ENCODE measurements at places on chromosomes 11 and 22. TPM values are rescaled to one million over a fixed set of nuclear protein-coding genes. Genes with fewer than 3 reads are reported as not detected.

Gene RELA
- 38.3 TPM for total RNA-seq

Gene CDCA5
- total RNA-seq, result 80.6 TPM

Gene NARS2
- total RNA-seq, result 28.4 TPM

Gene CNIH2
- 5.8 TPM for total RNA-seq

Gene CALCA
- not detected for total RNA-seq

Gene SLC1A2
- total RNA-seq, result not detected

- no peaks in the 10 kb centered on the region for H3K27me3 ChIP-seq
- peaks cover 3% of the 10 kb centered on the region for H3K4me1 ChIP-seq
- no peak overlapping the region for H3K4me3 ChIP-seq
- H3K27ac ChIP-seq, result no peak overlapping the region
- DNase-seq, result no peak
Measured at GRCh38 chr11:65129649-65130441, 4.5 kb downstream of the SYVN1 start.

DNA sequence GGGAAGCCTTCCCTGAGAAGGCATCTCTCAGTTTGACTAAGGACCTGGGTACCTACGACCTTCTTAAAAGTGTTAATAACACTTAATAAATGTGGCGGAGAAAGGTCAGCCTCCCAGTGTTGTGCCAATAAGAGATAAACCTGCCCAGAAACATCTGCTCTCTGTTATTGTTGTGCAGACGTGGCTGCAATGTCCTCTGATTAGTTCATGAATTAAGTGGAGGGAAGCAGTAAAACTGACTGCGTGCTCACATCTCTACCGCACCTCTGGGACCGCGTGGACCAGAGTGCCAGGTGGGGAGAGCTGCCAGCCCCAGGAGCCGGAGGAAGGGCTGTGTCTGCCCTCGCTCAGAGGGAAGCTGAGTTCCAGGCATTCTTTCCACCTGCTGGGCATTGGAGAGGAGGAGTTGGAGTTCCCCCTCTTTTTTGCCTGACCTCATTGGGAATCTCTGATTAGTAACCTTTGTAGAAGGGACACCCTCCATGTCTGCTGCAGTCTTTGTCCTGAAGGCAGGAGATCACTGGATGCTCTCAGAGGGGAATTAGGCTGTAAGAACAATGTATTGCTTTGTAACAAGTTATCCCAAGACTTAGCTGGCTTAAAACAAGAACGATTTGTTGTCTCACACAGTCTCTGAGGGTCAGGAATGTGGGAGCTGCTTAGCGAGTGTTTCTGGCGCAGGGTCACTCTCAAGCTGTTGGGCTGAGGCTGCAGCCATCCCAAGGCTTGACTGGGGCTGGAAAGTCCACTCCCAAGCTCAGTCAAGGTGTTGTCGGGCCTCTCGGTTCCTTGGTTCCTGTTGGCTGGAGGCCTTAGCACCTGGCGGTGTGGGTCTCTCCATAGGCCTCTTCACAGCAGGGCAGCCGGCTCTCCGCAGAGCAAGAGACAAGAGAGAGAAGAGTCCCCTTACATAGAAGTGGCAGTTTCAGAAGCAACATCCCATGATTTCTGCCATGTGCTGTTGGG lies 247.6 kb upstream of the TBCEL start:
- H3K4me1 ChIP-seq, result no peaks in the 10 kb centered on the region
- H3K4me3 ChIP-seq, result no peak overlapping the region
- H3K36me3 ChIP-seq, result no peaks in the 10 kb centered on the region
- no peaks in the 10 kb centered on the region for H3K27me3 ChIP-seq

GRCh38 chr11:70421123-70421522 lies 22.8 kb downstream of the CTTN start:
- DNase-seq, result no peak
- H3K36me3 ChIP-seq, result peaks cover 42% of the 10 kb centered on the region
- no peaks in the 10 kb centered on the region for H3K4me1 ChIP-seq

DNA sequence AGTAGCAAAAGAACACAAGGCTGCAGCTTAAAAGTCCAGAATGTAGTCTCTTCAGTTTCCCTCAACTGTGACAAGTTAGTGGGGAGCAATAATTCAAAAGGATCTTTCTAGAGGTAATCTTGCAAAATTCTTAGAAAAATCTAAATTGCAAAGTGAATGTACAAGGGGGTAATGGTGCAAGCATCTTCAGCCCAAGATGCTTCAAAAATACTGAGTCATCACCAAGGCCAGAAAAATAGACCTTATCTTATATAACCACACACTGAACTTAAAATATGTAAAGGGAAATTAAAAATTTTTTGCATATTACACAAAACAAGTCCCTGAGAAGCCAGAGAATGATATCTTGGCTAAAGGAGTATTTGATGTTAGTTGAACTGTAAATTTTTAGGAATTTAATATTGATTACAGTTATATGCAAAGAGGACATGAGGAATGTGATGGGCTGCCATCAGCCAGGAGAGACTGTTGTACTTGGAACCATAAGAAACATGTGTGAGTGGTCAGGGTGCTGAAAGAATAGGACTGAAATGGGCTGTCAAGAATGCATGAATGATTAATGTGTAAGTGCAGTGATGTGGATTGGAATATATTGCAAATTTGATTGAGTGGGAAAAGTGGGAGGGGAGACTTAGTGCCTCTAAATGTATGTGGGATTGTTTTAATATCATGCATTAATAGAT lies 85.7 kb upstream of the LIN7C start:
- no peak overlapping the region for H3K27ac ChIP-seq
- no peak overlapping the region for H3K4me3 ChIP-seq
- no peaks in the 10 kb centered on the region for H3K27me3 ChIP-seq
- H3K4me1 ChIP-seq, result no peaks in the 10 kb centered on the region
- H3K36me3 ChIP-seq, result no peaks in the 10 kb centered on the region
- no peak for DNase-seq

- H3K4me3 ChIP-seq, result no peak overlapping the region
- H3K4me1 ChIP-seq, result peaks cover 26% of the 10 kb centered on the region
- no peaks in the 10 kb centered on the region for H3K27me3 ChIP-seq
- peaks cover 33% of the 10 kb centered on the region for H3K36me3 ChIP-seq
- no peak for DNase-seq
Measured at GRCh38 chr11:44572884-44573283, 7.4 kb downstream of the CD82 start.

DNA sequence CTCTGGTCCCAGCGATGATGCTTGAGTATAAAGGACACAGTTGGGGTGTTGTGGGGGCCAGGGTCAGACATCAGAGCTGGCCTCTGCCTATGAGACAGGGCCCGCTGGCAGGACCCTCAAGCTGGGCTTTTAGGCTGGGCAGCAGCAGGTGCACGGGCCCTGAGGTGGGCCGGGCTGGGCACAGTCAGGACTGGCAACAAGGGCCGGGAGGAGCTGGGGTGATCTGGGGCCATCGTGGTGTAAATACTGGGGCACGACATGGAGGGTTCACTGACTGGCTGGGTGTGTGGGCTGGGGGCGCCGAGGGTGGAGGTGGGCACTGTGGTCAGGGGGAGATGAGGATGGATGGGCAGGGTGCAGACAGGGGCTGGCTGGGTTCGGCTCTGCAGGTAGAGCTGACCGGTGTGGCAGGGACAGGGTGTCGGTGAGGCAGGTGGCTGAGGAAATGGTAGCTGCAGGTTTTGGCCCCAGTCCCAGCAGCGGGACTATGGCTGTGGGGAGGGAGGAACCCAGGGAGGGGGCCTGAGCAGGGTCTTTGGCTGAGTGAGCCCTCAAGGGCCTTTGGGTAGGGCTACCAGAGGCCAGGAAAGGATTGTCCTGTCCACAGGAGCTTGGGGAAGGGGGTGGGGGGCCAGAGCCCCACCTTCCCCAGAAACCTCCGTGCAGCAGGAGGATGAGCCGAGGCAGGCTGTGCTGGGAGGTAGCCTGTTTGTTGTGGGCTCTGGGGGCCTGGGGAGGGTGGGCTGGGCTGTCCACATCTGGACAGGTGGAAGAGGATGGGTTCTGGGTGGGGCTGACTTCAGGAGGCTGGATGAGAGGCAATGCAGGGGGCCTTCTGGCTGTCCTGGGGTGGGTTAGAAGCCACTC lies 81.4 kb downstream of the KCNQ1 start:
- DNase-seq, result no peak
- no peak overlapping the region for H3K4me3 ChIP-seq
- no peak overlapping the region for H3K27ac ChIP-seq
- H3K36me3 ChIP-seq, result no peaks in the 10 kb centered on the region

DNA sequence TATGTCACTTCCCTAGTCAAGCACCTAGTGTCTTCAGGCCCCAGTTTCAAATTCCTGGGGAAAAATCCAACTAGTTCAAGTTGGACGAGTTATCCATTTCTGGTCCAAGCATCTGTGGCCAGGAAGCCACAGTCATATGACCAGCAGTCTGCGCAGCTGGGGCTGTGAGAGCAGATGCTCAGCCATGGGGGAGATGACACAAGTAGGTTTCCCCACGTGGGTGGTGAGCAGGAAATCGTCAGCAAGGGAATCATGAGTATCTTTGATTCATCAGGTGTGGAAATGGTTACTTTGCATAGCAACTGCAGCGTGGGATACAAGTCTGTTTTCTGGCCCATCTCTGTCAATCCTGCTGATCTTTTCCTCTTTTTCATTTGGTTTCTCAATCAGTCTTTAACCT lies 185.3 kb downstream of the C11orf91 start:
- H3K4me1 ChIP-seq, result no peaks in the 10 kb centered on the region
- no peak overlapping the region for H3K4me3 ChIP-seq
- no peak overlapping the region for H3K27ac ChIP-seq
- no peaks in the 10 kb centered on the region for H3K36me3 ChIP-seq
- DNase-seq, result no peak

- no peaks in the 10 kb centered on the region for H3K36me3 ChIP-seq
- no peak for DNase-seq
- H3K4me1 ChIP-seq, result no peaks in the 10 kb centered on the region
- no peak overlapping the region for H3K4me3 ChIP-seq
Measured at GRCh38 chr11:85123752-85124231, 503.4 kb downstream of the DLG2 start.

- DNase-seq, result no peak
- H3K4me1 ChIP-seq, result no peaks in the 10 kb centered on the region
- H3K4me3 ChIP-seq, result no peak overlapping the region
- H3K27me3 ChIP-seq, result no peaks in the 10 kb centered on the region
Measured at GRCh38 chr22:17746916-17747315, 27.4 kb downstream of the BID start.

- no peak for DNase-seq
- H3K27me3 ChIP-seq, result no peaks in the 10 kb centered on the region
- H3K4me3 ChIP-seq, result no peak overlapping the region
- H3K36me3 ChIP-seq, result no peaks in the 10 kb centered on the region
Measured at GRCh38 chr11:29657709-29658108, 359.1 kb downstream of the KCNA4 start.

DNA sequence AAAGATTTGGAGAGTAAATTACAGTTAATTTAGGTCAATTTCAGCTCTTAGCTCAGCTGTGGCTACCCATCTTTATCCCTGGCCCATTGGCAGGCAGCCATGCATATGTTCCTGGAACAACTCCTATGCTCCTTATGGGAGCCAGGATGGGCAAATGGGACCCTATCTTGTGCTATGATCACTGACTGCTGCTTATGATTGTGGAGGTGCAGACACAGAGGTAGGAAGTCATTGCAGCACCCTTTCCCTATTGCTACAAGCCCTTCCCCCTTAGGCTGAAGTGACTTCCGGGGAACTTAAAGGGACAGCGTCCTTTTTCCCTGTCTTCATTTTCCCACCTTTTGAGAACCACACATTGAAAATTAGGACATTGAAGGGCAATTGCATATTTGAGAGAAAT lies 112.7 kb downstream of the FCHSD2 start:
- H3K36me3 ChIP-seq, result no peaks in the 10 kb centered on the region
- peaks cover 4% of the 10 kb centered on the region for H3K4me1 ChIP-seq
- peak; percentile 45 for DNase-seq
- H3K27ac ChIP-seq, result no peak overlapping the region

- H3K36me3 ChIP-seq, result no peaks in the 10 kb centered on the region
- H3K4me3 ChIP-seq, result no peak overlapping the region
- no peak overlapping the region for H3K27ac ChIP-seq
- H3K4me1 ChIP-seq, result no peaks in the 10 kb centered on the region
- DNase-seq, result peak; percentile 1
- no peaks in the 10 kb centered on the region for H3K27me3 ChIP-seq
Measured at GRCh38 chr11:115193914-115194801, 310.1 kb downstream of the CADM1 start.

DNA sequence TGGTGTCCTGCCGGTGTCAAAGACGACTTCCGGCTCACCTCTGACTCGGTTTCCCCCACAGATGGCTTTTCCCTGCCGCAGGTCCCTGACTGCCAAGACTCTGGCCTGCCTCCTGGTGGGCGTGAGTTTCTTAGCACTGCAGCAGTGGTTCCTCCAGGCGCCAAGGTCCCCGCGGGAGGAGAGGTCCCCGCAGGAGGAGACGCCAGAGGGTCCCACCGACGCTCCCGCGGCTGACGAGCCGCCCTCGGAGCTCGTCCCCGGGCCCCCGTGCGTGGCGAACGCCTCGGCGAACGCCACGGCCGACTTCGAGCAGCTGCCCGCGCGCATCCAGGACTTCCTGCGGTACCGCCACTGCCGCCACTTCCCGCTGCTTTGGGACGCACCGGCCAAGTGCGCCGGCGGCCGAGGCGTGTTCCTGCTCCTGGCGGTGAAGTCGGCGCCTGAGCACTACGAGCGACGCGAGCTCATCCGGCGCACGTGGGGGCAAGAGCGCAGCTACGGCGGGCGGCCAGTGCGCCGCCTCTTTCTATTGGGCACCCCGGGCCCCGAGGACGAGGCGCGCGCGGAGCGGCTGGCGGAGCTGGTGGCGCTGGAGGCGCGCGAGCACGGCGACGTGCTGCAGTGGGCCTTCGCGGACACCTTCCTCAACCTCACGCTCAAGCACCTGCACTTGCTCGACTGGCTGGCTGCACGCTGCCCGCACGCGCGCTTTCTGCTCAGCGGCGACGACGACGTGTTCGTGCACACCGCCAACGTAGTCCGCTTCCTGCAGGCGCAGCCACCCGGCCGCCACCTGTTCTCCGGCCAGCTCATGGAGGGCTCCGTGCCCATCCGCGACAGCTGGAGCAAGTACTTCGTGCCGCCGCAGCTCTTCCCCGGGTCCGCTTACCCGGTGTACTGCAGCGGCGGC lies 5.5 kb downstream of the B3GNT6 start:
- H3K27me3 ChIP-seq, result no peaks in the 10 kb centered on the region
- H3K27ac ChIP-seq, result no peak overlapping the region
- no peak overlapping the region for H3K4me3 ChIP-seq

DNA sequence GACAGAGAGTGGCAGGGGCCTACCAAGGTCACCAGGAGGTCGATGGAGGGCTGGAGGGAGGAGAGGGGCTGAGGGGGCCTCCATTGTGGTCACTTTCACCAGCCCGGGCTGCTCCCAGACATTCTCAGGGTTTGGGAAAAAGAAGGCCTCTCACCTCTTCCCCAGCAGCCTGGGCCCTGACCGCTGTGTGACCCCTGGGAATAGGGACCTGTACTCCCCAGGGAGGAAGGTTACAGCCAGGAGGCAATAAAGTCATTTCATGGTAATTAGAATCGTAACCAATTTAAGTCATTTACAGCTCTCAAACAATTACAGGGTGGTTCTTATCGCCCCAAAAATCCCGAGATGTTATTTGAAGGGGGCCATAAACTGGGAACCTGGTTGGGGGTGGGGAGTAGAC lies 37.8 kb downstream of the ISX start:
- H3K4me3 ChIP-seq, result no peak overlapping the region
- peak; percentile 5 for DNase-seq
- H3K27me3 ChIP-seq, result no peaks in the 10 kb centered on the region
- H3K4me1 ChIP-seq, result no peaks in the 10 kb centered on the region
- H3K27ac ChIP-seq, result no peak overlapping the region

- no peaks in the 10 kb centered on the region for H3K27me3 ChIP-seq
- DNase-seq, result no peak
- H3K4me1 ChIP-seq, result no peaks in the 10 kb centered on the region
- no peak overlapping the region for H3K4me3 ChIP-seq
Measured at GRCh38 chr11:120173807-120174206, 35.9 kb upstream of the TRIM29 start.
